ENCODE measurements at places on chromosomes 11 and 22.
A peak's percentile ranks its signal among the peaks of the same experiment; 100 is the strongest.

- no peak for DNase-seq
These were observed 7.0 kb downstream of the CD3E start for GRCh38 chr11:118311518-118311917.

GRCh38 chr11:26229257-26229656 is 102.7 kb upstream of the ANO3 start:
- DNase-seq, result peak; percentile 91

DNA sequence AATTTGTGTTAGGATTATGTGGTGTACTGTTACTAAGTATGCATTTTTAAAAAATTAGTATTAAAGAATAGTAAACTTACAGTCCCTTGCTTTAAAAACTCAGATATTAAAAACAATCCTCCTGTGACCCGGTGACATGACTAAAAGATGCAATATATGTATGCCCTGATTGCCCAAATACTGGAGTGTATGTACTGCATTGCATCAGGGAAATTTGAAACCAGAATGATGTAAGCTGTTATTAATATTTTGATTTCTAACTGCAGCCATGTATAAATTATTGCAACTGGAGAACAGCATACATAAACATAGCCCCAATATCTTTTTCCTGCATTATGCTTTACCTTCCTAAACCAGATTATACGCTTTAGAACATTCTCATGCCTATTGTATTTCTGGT is 3.7 kb upstream of the HSPA8 start:
- no peak for DNase-seq

DNA sequence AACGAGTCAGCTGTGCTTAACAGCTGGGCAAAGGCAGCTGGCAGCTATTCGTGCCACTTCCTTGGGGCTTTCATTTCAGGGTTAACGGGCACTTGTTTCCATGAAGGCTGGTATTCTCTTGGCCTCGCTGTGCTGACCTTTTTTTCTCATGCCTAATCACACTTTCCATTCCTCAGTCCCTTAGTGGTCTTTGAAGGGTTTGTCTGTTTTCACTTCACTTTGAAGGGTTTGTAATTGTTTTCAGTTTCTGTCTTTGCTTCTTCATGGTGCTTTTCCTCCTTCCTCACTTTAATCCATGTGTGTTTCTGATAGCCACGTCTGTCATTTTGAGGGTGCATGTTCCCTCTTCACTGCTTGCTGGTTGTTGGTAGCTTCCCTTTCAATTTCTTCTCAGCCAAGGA is 24.6 kb downstream of the PPIL2 start:
- DNase-seq, result no peak

DNA sequence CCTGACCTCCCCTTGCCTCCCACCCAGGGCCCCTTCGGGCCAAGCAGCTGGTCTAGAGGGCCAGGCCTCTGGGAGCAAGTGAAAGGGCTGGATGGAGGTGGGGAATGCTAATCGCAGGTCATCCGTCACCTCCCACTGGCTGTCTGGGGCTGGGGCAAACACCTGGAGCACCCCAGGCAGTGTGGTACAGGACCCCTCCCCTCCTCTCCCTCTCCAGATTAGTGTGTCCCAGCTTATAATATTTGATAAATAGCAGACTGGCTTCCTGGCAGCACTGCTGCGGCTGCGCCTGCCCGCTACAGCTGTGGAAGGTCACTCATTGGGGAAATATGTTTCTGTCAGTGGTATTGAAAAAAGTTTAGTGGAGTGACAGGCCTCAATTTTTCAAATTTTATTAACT is 90.7 kb upstream of the PHOX2A start:
- DNase-seq, result no peak

DNA sequence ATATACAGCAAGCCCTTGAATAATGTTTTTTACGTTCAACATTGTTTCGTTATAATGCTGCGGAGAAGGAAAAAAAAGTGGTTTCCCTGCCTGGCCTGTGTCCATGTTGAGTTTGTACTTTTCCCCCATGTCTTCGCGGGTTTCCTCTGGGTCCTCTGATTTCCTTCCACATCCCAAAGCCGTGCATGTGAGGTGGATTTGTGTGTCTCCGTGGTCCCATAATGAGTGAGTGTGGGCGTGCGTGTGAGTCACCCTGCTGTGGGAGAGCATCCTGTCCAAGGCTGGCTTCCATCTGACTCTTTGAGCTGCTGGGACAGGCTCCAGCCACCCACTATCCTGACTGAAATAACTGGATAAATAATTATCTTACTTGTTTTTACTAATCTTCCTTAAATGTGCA is 29.6 kb upstream of the SNX19 start:
- peak; percentile 68 for DNase-seq

DNA sequence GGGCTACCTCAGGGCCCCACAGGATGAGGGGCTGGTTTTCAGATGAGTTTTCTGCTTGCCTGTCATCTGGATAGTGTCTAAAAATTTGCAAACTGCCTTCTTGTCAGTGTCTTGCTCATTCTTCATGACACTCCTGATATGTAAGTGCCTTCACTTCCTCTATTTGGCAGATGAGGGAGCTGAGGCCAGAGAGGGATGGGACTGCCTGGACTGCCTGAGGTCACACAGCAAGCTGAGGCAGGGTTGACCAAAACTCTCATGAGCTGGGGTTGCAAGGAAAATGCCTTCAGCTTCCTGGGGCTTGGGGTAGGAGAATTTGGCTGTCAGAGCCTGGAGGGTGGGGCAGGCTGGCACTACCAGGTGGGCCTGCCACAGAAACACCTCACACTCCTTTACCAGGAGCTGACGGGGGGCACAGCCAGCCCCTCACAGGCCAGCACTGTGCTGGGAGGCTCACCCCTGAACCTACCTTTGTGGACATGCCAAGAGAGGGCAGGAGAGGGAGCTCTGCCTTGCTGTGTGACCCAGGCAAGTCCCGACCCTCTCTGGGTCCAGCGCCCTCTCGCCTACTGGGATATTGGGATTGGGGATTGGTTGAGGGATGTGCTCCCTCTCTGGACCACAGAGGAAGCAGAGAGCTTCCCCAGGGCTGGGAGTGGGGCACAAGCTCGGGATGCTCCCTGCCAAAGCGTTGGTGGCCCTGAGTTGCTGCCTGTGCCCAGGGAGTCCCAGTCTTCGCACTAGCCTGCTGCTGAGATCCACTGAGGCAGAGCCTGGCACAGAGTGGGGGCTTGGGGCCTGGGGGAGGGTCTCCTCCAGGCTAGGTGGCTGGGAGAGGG is 1.9 kb upstream of the P2RY6 start:
- DNase-seq, result no peak

- no peak for DNase-seq
These were observed 40.8 kb upstream of the ST14 start for GRCh38 chr11:130118636-130119387.

DNA sequence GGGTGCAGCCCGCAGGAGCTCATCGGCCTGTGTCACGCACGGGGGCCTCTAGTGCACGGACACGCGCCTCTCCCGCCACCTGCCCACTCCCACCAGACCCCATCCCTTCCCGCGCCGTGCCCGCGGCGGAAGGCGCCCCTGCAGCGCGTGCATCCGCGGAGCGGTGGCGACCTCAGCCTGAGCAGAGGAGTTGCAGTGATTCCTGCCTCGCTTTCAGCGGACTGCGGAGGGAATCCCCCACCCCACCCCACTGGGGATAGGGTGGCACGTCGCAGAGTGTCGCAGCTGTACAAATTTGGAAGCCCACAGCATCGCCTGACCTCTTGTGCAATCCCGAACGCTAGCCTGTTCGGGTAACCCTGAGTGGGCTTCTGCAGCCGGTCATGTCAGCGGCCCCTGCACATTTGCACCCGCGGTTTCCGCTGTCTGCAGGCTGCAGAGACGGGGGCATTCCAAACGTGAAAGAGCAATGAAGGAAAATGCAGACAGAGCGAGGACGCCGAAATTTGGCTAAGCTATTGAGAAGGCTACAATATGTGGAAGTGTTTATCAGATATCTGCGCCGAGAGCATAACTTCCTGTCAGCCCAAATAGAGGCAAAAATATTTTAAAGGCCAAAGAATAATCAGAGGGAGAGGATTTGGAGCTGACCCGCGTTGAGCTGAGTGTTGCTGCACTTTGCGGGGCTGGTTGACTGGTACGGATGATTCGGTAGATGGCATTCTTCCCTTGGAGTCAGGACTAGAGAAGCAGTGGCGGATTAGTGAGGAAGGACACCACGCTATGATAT is 617 bp upstream of the ARHGAP20 start:
- DNase-seq, result no peak

GRCh38 chr22:18088825-18089568 is 11.2 kb downstream of the PEX26 start:
- no peak for DNase-seq

DNA sequence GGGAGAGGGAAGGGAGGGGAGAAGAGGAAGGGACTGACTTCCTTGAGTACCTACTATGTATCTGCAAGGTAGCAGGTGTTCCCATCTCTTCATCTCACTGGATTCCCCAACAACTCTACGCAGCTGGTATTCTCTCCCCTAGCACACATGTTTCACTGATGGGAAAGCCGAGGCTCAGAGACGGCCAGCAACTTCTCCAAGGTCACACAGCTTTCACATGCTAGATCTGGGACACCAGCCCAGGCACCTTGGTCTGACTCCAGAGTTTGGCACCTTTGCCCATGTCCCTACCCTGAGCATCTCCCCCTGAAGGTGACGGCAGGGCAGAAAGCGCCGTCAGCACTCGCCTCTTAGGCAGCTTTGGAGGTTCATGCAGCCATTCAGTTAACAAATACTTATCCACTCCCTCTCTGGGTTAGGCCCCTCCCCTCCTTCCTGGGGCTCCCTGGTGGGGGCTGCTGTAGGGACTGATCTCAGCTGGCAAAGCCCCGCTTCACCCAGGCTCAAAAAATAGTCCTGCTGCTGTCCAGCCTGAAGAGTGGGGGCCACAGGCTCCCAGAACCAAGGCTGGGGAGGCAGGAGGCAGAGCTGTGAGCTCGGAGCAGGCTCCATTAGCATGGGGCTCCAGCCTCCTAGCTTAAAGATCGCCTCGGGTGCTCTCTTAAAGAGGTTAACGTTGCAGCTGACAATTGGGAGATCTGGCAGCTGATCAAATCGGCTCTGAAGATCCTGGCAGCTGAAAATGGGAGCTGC is 79.4 kb downstream of the IGLL1 start:
- DNase-seq, result no peak

DNA sequence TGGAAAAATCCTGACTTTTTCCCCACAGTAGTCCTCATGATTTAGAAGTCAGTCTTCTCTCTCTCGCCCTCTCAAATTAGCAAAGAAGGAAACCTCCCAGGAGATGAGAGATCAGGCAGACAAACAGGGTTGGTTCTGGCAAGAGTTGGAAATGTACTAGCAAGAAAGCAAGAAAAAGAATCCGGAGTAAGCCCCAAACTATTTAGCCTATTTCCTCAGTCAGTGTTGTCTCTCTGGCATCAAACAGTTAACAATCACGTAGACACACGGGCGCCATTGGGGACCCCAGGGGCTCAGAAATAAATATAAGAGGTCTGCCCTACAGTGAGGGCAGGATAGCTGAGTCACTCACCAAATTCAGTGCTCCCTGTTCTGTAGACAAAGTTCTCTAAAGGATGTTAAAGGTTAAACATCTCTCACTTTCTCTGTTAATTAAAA is 4.7 kb downstream of the C11orf52 start:
- DNase-seq, result peak; percentile 25

DNA sequence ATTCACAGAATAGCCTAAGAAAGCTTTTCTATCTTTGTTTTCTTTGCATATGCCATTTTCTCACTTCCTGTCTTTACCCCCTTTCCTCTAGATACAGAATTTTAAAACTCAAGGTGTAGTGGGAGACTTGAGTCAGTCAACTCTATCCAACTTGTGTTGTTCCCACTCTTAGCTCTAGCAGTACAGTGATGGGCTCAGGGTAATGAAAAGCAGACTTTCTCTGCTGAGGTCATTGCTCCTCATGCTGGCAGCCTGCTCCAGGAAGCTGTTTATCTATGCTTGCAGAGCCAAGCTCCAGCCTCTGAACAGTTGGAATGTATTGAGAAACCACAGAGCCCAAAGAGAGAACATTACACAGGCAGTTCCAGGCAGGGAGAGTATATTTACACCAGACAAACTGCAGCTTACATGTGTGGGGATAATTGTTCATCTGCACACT is 68.1 kb downstream of the CSTPP1 start:
- peak; percentile 76 for DNase-seq

DNA sequence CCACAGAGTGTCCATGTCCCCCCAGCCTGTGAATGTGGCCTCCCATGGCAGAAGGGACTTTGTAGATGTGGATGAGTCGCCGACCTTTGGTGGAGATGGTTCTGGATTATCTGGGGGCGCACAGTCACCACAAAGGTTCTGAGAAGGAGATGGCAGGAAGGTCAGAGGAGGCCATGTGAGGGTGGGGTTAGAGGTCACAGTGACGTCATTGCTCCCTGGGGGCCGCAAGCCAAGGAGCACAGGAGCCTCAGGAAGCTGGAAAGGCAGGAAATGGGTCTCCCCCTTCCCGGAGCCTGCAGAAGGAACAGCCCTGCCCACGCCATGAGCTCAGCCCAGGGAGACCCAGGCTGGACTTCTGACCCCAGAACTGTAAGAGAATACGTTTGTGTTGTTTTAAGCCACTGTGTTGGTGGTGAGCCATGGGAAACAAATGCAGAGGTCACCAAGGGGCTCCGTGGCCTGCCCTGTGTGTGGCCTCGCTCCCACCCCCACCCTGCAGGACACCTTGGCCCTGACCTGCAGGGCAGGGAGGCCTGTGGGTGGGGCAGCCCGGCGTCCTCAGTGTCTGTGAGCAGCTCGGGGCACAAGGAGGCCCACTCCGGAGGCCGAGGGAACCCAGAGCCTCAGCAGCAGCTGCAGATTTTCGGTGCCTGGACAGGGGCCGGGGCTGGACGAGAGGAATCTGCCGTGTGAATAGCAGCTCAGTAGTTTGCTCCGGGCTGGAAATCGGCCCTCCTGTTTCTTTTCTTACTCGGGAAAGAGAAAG is 32.1 kb downstream of the GRAMD4 start:
- no peak for DNase-seq

GRCh38 chr22:37230673-37231405 is 13.2 kb downstream of the RAC2 start:
- peak; percentile 31 for DNase-seq

- no peak for DNase-seq
These were observed 10.3 kb upstream of the THOC5 start for GRCh38 chr22:29563652-29564460.

DNA sequence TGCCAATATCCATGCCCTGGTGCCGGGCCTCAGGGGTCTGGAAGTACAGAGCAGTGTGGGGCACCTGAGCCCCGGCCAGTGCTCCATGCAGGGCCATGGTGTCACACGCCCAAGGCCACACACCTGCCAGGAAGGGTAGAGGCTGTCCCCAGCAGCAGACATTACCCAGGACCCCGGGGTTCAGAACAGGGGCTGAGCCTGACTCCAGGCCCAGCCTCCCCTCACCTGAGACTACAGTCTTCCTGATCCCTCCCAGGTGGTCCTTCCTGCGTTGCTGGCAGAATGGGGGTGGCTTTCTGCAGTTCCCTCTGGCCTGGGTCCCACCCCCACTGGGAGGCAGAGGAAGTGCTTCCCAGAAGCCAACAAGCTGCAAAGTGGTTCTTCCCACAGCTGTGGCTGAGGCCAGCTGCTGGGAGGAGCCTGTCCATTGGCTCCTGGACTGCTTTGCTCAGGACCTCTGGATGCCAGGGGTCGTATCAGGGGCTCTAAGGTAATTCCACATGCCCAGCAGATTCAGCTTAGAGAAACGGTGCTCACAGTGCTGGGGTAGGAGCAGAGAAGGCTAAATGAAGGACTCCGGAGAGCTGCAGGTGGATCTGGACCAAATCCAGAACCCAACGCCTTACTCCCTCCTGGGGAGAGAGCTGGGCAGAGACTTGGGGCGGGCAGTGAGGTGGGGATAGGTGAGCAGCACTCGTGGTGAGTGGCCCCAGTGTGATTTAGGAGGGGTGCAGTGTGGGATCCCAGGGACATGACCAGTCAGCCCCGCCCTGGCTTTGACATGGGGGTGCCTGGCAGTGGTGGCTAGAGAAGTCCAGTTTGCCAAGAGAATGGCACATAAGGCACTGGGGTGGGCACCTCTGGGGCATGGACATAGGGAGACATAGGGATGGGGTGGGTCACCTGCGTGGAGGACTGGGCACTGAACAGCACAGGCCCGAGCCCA is 12.6 kb downstream of the TCIRG1 start:
- DNase-seq, result no peak
